Vagina (tissue), 2 donors: ENCODE measurements at places on chromosomes 3 and 15. TPM values are rescaled to one million over a fixed set of nuclear protein-coding genes. Genes with fewer than 3 reads are reported as not detected.
A peak's percentile ranks its signal among the peaks of the same experiment; 100 is the strongest.

Gene ZBED2
- total RNA-seq = 4.9 TPM

Gene CD80
- total RNA-seq = not detected

DNA sequence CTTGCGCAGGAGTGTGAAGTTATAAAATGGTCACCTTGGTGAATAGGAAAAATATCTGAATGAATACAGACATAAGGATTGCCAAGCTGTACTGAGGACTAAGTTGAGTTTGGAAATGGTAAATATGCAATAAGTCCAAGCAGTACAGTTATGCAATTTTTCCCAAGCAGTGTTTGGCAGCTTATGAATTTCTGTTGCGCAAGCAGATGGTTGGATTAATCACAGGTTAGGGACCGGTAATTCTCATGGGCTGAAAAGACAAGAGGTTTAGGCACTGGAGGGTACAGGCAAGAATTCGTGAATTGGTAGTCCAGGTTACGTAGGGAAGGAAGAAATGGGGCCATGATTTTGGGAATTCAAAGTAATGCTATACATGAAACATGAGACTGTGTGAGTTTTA is 210.3 kb downstream of the RAP2B start:
- no peaks in the 10 kb centered on the region for H3K4me1 ChIP-seq
- H3K4me3 ChIP-seq = no peak overlapping the region
- no peaks in the 10 kb centered on the region for H3K27me3 ChIP-seq
- H3K27ac ChIP-seq = no peak overlapping the region
- no peak for DNase-seq

DNA sequence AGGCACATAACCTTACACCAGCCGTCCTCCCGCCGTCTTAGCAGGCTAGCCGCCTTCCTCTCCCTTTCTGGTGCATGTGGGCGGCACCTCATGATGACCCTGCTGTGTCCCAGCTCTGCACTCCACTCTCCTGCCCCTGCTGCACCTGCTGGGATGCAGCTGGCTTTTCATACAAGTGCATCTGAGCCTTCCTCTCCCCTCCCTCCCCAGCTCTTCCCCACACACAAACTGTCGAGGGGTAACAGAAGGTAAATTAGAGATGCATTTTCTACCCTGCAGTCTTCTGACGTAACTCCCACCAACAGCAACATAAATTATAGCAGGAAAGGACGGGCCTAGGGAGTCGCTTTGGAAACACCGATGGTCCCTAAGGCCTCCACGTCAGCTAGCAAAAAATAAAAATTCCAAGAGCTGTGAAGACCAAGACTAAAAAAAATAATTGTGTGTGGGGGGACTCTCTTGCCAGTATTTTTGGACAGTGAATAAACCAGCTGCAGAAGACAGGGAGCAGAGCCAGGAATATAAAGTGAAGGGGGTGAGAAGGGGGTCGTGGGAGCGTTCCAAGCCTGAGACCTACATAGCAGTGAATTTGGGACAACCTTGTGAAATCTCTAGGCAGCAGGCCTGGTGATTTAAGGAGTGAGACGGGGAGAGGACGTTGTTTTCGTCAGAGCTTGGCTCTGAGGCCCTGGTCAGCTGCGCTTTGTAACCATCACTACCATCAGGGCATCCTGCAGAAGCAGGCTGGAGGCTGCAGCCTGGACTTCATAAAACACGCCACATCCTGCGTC is 216.2 kb downstream of the ADAMTS17 start:
- H3K27me3 ChIP-seq = no peaks in the 10 kb centered on the region
- peak; percentile 96 for DNase-seq
- H3K27ac ChIP-seq = peak overlapping the region; percentile 60
- H3K36me3 ChIP-seq = no peaks in the 10 kb centered on the region
- no peaks in the 10 kb centered on the region for H3K4me1 ChIP-seq
- H3K4me3 ChIP-seq = no peak overlapping the region

GRCh38 chr15:78680431-78681075 is 39.5 kb upstream of the CHRNB4 start:
- no peaks in the 10 kb centered on the region for H3K36me3 ChIP-seq
- H3K27me3 ChIP-seq = no peaks in the 10 kb centered on the region
- H3K4me3 ChIP-seq = no peak overlapping the region
- DNase-seq = peak; percentile 40

Gene SRP14
- 409 TPM for total RNA-seq

Gene ZNF501
- 2.7 TPM for total RNA-seq

DNA sequence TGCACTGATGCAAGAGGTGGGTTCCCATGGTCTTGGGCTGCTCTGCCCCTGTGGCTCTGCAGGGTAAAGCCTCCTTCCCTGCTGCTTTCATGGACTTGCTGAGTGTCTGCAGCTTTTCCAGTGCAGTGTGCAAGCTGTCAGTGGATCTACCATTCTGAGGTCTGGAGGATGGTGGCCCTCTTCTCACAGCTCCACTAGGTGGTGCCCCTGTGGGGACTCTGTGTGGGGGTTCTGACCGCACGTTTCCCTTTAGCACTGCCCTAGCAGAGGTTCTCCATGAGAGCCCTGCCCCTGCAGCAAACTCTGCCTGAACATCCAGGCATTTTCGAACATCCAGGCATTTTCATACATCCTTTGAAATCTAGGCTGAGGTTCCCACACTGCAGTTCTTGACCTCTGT is 329.8 kb upstream of the NAALADL2 start:
- no peaks in the 10 kb centered on the region for H3K27me3 ChIP-seq
- DNase-seq = no peak
- H3K27ac ChIP-seq = no peak overlapping the region
- no peak overlapping the region for H3K4me3 ChIP-seq

DNA sequence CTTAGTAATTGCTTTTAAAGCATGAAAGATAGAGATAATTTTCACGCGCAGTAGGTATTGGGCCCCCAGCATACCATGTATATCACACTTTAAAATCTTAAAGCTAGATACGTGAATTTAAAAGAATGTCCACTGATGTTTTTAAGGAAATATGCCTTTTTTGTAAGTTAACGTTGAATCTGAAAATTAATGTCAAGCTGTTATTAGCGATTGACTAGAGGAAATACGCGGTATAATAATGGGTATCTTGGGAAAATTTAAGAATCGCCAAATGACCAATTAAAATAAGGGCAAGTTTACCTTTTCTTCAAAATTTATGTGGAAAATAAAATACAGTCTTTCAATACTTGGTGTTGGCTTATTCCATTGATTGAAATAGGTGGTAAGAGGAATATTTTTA is 13.3 kb upstream of the CHD2 start:
- H3K36me3 ChIP-seq = no peaks in the 10 kb centered on the region
- H3K4me1 ChIP-seq = peaks cover 61% of the 10 kb centered on the region
- no peaks in the 10 kb centered on the region for H3K27me3 ChIP-seq
- DNase-seq = no peak
- H3K27ac ChIP-seq = peak overlapping the region; percentile 100
- no peak overlapping the region for H3K4me3 ChIP-seq

Gene CP
- total RNA-seq = 26.3 TPM

DNA sequence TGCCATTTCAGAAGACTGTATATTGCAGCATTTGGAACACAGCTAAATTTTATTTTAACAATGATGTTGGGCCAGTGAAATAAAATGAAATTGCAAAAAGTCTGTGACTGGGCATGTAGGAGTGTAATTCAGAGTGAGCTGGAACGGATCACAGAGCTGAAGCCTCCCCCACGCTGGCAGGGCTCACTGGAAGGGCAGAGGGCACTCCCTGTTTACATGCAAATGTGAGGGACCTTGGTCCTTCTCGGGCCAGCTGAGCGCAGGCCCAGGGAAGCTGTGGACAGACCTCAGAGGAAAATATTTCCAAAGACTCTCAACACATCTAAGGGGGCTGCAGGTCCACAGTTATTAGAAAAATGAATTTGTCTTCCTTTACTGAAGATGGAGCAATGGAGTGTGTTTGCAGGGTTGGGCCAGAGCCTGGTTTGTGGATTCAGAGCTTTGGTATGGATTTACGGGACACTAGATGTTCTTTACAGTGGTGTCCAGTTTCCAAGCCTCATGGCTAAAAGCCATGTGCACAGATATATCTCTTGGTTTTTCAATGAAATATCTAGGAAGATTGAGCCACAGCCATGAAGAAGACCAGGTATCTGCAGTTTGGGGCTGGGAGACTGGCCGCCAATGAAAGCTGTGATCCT is 32.0 kb downstream of the TRPM1 start:
- peak overlapping the region; percentile 24 for H3K27ac ChIP-seq
- no peak for DNase-seq
- no peak overlapping the region for H3K4me3 ChIP-seq

DNA sequence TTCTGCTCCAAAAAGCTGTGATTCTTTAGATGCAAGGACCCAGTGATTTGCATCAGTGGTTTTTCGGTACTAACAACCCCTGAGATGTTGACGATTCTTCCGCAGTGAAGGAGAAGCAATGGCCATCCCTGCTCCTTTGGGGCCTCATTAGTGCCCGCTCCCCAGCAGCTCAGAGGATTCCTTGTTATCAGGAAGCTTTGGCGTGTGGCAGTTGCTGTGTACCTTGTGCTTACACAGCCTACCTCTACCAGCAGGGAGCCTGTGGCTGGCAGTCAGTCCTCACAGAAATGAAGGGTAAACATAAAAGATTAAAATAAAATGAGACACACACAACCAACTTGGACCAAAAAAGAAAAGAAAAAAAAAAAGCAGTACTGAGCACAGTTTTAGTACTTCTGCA is 55.2 kb downstream of the CNTN3 start:
- DNase-seq = no peak
- no peaks in the 10 kb centered on the region for H3K27me3 ChIP-seq
- no peak overlapping the region for H3K4me3 ChIP-seq
- H3K36me3 ChIP-seq = no peaks in the 10 kb centered on the region
- no peaks in the 10 kb centered on the region for H3K4me1 ChIP-seq

GRCh38 chr3:129085818-129086217 is 25.2 kb downstream of the GP9 start:
- H3K27me3 ChIP-seq = no peaks in the 10 kb centered on the region
- H3K36me3 ChIP-seq = no peaks in the 10 kb centered on the region
- no peak overlapping the region for H3K4me3 ChIP-seq

- H3K4me3 ChIP-seq = no peak overlapping the region
- DNase-seq = no peak
- H3K4me1 ChIP-seq = peaks cover 25% of the 10 kb centered on the region
- H3K27ac ChIP-seq = no peak overlapping the region
- H3K27me3 ChIP-seq = no peaks in the 10 kb centered on the region
- no peaks in the 10 kb centered on the region for H3K36me3 ChIP-seq
Observed at GRCh38 chr3:88075072-88075471, 16.0 kb downstream of the ZNF654 start.

- H3K27ac ChIP-seq = no peak overlapping the region
- H3K4me1 ChIP-seq = no peaks in the 10 kb centered on the region
- peaks cover 72% of the 10 kb centered on the region for H3K36me3 ChIP-seq
- no peaks in the 10 kb centered on the region for H3K27me3 ChIP-seq
Observed at GRCh38 chr3:196073255-196073753, 8.6 kb downstream of the TFRC start.

Gene PIK3R4
- total RNA-seq = 20.6 TPM

DNA sequence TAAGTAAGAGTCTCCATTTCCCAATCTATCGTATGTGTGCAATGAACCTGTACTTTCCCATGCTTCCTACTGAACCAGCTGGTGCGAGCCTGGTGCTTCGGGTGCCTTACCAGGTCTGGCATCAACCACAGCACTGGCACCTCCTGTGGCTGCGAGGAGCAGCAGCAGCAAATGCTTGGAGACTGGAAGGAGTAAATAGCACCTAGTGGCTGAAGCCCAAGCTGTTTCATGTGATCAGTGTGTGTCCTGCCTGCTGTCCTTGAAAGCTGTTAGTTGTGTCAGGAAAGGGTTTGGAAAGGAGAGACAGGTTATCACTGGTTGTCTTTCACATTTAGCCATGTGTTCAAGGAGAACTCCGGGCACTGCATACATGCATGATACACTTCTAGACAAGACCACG is 31.8 kb downstream of the PCOLCE2 start:
- no peak overlapping the region for H3K4me3 ChIP-seq
- H3K4me1 ChIP-seq = peaks cover 5% of the 10 kb centered on the region
- DNase-seq = no peak
- H3K27me3 ChIP-seq = no peaks in the 10 kb centered on the region
- H3K36me3 ChIP-seq = no peaks in the 10 kb centered on the region
- no peak overlapping the region for H3K27ac ChIP-seq

DNA sequence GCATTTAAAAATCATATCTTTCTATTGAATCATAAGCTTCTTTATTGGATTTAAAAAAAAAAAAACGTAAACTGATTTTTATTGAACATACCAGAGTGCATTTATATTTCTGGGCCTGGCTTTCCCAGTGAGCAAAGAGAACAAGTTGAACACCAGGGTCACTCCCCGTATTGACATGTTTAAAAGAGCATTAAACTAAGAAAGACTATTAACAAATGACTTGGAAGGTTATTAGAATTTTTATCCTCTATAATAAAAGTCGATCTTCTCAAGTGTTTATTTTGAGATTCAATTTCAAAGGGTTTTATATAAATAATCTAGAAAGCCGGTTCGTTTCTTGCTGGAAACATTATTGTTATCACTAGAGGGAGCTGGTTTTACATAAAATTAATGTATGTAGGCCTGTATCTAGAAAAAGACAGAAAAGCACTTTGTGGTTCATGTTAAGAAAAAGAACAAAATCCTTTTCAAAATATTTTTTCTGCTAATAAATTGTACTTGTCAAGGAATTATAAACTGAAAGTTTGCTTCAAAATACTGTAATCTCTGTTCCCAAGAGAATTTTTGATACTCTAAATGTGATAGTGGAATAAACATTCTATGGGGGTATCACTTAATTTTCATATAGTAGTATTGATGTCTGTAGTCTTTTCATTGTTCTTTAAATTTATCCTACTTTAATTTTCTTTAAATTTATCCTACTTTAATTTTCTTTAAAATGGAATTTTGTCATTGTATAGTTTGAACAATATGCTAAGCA is 321.8 kb upstream of the MME start:
- no peak overlapping the region for H3K4me3 ChIP-seq
- H3K27me3 ChIP-seq = no peaks in the 10 kb centered on the region
- H3K27ac ChIP-seq = no peak overlapping the region
- no peaks in the 10 kb centered on the region for H3K36me3 ChIP-seq
